HT-29 (cell line): ENCODE measurements at places on chromosomes 6 and 20.

DNA sequence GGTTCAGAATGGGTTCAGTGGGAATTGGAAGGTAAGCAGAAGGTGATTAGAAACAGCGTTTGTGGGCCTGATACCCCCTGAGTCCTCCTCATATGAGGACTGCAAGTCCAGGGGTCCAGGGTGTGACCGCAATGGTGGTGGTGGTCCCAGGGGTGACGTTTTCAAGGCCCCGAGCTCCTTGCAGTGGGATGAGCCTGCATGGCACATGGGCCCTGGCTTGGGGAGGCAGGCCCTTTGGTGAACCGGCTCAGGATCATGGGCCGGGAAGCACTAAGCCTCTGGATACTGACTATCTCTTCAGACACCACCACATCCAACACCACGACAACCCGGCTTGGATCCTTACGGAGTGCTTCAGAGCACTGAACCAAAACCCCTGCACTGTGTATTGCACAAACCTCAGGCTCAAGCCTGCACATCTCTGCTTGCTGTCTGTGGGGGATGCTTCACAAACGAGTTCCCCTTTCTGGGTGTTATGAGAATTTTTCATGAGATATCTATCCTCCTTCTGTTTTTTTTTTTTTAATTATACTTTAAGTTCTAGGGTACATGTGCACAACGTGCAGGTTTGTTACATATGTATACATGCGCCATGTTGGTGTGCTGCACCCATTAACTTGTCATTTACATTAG, 67.9 kb downstream of the STK35 start:
- no peak for DNase-seq

- no peak for DNase-seq
Observed at GRCh38 chr20:37299718-37300528, 10.5 kb downstream of the MANBAL start.

- DNase-seq = no peak
Observed at GRCh38 chr6:165173484-165173883, 135.9 kb downstream of the C6orf118 start.

DNA sequence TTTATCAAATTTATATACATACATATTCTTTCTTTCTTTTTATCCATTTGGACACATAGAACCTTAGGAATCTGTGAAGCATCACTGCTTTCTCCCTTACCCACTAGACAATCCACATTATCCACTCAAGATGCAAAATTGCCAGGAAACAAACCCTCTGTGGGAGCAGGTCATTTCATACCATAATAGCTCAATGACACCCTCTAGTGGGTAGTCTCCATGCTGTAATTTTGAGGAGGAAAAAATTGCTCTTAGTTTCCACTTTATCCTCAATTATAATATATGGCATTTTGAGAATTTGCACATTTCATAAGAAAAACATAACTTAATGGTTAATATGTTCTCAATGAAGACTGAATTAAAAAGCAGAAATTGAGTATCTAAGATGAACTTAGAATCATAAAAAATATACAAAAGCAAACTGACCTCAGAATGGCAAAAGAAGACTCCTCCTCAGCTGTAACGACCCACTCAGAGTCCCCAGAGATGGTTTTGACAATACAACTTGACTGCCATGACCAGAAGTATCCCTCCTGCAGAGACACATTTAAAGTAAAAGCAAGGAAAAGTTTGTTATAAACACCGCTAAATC, 164.1 kb downstream of the FRK start:
- DNase-seq = peak; percentile 56

DNA sequence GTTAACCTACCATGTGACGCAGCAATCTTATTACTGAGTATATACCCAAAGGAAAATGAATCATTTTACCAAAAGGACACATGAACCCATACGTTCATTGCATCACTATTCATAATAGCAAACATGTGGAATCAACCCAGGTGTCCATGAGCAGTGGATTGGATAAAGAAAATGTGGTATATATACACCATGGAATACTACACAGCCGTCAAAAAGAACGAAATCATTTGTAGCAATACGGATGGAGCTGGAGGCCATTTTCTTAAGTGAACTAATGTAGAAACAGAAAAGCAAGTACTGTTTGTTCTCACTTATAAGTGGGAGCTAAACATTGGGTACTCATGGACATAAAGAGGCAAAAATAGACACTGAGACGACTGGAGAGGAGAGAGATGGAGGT, 44.2 kb downstream of the TBPL1 start:
- no peak for DNase-seq

- no peak for DNase-seq
Observed at GRCh38 chr6:593907-594212, 63.0 kb downstream of the HUS1B start.

GRCh38 chr6:141963543-141964295, 169.0 kb upstream of the GJE1 start:
- no peak for DNase-seq

DNA sequence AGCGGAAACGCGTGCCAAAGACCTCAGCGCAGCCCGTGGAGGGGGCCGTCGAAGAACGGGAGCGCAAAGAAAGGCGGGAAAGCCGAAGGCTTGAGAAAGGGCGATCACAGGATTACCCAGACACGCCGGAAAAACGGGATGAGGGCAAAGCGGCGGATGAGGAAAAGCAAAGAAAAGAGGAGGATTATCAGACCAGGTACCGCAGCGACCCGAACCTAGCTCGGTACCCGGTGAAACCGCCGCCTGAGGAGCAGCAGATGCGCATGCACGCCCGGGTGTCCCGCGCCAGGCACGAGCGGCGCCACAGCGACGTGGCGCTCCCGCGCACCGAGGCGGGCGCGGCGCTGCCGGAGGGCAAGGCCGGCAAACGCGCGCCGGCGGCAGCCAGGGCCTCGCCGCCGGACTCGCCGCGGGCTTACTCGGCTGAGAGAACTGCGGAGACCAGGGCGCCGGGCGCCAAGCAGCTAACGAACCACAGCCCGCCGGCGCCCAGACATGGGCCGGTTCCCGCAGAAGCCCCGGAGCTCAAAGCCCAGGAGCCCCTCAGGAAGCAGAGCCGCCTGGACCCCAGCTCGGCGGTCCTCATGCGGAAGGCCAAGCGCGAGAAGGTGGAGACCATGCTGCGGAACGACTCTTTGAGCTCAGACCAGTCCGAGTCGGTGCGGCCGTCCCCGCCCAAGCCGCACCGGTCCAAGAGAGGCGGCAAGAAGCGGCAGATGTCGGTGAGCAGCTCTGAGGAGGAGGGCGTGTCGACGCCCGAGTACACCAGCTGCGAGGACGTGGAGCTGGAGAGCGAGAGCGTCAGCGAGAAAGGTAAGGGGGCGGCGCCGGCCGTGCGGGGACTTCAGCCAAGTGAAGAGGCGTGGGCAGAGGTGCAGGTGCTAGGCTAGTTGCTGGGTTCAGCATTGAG, 296.2 kb downstream of the RIMS1 start:
- no peak for DNase-seq

GRCh38 chr20:8470156-8470555, 338.1 kb downstream of the PLCB1 start:
- no peak for DNase-seq

DNA sequence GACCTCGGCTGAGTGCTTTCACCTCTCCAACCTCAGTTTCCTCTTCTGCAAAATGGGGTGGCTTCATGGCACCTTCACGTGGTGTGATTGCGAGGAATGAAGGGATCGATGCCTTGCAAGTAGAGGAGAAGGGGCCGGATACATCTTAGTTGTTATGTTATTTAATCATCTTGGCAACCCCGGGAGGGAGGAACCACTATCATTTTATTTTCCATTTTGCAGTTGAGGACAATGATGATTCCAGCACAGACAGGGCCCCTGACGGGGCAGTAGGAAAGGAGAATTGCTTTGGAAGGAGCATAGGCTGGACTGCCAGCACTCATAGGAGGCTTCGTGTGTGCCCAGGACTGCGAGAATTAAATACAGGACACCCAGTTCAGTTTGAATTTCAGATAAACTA, 2.5 kb upstream of the PMEPA1 start:
- DNase-seq = no peak

GRCh38 chr6:90803956-90804355, 217.1 kb upstream of the MAP3K7 start:
- no peak for DNase-seq

DNA sequence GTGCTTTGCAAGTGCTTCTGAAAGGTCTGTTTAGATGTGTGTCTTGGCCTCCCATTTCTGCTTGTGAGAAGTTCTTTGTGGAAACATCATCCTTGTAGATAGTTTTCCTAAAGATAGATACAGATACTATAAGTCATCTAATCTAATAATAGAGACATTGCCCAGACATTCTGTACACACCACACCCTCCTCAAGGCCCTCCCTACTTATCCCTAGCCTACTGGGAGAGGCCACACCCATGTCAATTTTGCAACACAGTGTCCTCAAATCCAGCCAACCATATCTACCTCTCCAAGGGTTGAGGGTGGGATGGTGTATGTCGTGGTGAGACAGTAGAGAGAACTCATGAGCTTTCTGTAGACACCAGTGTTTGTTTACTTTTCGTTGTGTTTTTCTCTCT, 6.2 kb downstream of the KDM1B start:
- no peak for DNase-seq

DNA sequence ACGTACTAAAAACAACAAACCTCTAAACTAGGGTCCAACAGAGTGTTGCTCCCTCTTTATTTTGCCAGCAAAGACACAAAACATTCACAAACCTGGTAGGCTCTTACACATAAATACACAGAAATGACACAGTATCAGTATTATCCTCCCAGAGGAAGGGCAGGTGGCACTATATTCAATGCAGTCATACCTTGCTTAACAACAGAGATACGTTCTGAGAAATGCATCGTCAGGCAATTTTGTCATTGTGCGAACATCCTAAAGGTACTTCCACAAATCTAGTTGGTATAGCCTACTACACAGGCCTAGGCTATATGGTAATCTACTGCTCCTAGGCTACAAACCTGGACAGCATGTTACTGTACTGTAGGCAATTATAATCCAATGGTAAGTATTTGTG, 9.6 kb downstream of the ZBTB2 start:
- DNase-seq = no peak

- no peak for DNase-seq
Observed at GRCh38 chr6:105926318-105926717, 159.8 kb upstream of the PRDM1 start.

DNA sequence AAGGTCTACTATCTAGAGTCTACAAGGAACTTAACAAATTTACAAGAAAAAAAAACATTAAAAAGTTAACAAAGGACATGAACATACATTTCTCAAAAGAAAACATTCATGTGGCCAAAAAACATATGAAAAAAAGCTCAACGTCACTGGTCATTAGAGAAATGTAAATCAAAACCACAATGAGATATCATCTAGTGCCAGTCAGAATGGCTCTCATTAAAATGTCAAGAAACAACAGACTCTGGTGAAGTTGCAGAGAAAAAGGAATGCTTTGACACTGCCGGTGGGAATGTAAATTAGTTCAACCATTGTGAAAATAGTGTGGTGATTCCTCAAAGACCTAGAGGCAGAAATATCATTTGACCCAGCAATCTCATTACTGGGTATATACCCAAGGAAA, 48.3 kb downstream of the OGFRL1 start:
- no peak for DNase-seq

DNA sequence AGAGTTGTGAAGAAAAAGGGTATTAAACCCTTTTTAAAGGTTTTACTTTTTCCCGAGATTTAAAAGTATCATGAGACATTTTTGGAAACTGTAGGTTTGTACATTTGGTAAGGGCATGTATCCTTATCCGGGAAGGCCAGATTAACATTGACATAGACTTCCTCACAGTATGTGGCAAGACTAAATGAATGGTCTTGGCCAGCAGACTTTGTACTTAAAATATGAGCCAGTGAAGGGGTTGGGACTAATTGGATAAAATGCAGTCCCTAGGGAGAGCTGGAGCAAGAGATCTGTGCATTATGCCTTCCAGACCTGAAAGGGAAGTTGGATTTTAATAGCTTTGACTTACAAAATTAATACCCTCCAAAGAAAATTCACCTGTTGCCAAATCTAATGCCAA, 60.4 kb upstream of the CCN2 start:
- no peak for DNase-seq

DNA sequence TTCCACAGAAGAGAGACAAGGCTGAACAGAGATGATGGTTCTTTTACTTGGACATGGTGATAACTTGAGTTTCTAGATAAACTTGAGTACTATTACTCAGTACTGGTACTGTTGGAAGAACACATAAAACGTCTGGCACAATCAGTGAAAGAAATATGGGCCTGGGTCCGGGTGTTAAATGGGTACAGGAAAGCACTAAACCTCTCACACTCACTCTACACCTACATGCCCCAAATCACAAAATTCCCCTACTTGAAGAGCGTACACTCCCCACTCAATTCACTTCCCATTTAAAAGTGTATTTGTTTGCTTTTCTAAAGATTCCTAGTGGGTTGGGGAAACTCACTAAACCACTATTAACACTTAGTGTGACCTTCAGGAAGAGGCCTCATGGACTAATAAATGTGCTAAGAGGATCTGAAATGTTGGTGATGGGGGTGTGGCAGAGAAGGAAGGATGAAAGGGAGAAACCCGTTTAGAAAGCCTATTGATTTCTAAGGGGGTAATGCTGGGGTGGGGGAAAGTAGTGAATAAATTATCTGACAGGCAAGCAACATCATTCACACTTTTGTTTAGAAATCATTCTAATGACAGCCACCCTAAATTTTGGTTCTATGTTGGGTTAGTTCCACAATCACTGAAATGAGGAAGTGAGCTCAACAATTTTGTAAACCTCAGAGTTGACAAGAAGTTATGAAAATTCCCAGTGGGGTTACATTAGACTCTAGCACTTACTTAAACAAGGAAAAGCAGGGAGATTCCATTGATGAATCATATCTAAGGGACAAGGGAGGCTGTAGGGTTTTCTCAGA, 222.6 kb upstream of the MARCKS start:
- DNase-seq = no peak

DNA sequence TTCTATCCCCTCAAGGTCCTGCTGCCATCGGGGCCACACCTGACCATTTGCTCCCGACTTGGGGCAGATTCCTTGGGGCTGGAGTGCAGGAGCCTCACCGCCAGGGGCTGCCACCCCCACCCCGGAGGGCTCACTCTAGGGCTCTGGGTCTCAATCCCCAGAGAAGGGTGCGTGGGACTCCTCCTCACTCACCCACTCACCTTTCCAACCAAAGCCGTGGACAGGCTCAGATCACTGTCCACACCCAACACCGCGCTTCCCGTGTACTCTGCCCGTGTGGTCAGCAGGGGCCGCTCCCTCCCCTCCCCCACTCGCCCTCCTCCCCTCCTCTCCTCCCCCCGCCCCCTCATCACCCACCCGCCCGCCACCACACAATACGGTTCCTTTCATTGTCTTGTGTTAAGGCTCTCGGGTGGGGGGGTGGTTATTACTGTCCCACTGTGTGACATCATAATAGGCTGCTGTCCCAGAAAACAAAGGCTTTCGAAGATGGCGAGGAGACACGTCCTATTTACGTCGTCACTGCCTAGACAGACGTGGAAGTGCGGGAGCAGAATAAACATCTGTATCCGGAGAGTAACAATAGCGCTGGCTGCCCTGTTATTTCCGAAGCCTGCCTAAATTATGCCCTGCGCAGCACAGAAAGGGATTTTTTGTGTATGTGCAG, 85.8 kb downstream of the YTHDF1 start:
- DNase-seq = no peak

DNA sequence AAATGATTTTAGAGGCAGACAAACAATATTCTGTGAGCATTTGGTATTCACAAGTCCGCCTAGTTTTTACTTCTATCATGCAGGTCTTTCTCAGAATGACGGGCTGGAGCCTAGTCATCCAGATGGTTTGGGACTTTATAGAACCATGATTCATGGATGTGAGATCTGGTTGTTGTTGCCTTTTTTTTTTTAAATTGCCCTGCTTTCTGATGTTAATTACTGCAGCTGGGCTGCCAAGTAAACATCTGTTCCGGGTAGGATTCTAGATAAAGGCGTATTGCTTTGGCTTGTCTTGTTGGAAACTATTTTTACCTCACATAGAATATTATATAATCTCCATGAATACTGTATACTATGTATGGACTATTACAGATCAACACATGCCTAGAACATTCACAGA, 58.1 kb downstream of the RNF217 start:
- no peak for DNase-seq
